ENCODE measurements at places on chromosomes 5 and 9.

GRCh38 chr5:97078958-97079743 is 63.3 kb downstream of the LIX1 start:
- no peak for DNase-seq

DNA sequence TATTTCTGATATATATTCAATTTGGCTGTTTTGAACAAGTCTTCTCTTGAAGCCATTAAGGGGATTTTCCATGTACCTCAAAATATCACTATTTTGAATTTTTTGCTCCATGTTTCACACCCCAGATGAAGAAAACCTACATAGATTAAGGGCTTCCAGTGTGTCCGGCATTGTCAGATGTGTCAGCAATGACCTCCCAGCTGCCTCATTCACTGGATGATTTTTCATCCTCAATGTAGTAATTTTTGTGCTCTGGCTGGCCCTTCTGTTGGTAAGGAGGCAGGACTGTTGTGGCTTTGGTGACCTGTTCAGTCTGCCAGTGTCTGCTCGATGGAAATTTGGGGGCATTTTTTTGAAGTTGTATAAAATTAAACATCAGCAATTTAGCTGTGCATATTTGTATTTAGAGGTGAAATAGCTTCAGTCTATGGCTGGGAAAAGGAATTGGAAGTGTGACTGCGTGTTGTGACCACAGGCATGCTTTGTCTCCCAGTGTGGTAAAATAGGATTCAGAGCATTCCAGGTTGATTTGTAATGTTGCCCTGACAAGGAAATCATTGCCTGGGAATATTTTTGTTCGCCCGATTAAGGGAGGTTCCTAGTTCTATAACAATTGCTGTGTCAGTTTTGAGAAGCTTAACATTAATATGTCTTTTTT is 312.4 kb downstream of the ARHGEF28 start:
- DNase-seq: no peak

DNA sequence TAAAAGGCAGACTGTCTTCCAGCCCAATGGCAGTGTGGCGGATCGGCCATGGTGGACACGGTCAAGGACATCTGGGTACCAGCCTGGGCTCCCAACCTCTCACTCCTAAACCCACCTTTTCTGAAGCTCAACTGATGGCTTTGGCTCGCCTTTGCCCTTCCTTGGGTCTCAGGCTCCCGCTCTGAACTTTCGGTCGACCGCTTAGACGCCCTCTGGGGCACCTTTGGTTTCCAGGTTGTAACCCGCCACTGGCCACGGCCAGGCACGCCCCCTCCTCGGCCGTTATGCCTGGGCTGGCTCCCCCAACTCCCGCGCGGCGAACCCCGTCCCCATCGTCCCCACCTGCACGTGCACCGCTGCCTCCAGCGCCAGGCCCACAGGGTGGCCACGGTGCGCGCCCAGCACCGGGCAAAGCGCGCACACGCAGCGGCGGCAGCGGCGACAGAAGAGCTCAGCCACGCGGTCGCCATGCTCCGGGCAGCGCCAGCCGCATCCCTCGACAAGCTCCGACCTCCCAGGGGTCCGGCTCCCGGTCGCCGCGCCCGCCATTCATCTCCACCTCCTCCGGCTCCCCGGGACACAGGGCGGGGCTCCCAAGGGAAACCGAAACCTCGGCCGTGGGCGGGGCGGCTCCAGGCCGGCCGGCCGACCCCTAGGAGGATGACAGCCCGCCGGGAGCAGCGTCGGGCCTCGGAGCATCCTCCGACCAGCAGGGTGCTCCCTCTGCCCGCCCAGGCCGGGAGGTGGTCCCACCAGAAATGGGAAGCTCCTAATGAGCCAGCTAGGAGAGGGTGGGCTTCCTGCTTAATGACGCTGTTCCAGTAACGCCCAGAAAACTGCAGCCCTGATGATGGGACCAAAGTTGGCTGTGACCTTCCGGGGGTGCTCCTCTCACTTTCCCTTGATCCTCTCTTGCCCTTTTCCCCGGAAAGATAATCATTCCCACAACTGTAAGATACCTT is at the start of gene TRIM14:
TSS of gene TRIM14 (minus strand) at position 583 of the 962 bp plus-strand sequence. CDS start at position 549, 34 bp downstream.
- DNase-seq: peak; percentile 11

GRCh38 chr5:145027286-145027685 is 807.9 kb downstream of the PRELID2 start:
- no peak for DNase-seq

DNA sequence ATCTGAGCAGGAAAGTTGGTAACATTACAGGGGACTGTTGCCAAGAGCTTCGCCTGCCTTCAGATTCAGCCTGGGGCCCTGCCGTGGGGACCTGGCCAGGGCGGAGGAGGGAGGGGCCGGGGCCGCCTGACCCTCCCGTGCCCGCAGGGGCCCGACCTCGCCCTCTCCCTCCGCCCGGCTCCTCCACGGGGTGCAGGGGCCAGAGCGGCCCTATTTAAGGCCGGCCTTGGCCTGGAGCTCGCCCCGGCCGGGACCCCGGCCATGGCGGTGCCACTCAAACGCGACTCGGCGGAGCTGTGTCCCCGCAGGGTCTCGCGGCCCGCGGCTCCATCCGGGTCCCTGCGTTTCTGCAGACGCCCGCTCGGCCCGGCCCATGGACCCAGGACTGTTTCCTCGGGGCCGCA is 757 bp downstream of the TMEM250 start:
- no peak for DNase-seq

DNA sequence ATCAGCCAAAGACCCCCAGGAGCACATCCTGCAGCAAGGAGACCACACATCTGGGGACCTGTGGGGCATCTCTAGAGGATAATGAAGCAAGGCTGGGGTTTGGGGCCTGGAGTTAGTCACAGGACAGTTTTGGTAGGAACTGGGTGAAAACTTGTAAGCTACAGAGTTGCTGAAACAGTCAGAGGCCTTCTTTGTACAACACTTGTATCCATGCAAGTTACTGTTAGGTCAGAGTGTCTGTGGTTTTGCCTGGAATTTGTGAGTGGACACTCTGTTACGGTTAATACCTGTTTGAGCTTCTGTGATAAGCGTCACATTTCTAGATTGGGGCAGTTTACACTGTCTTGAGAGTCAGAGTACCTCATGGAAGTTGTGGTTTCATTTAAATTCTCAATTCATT is 22.6 kb upstream of the ASPN start:
- DNase-seq: no peak

- no peak for DNase-seq
Observed at GRCh38 chr5:23385036-23385435, 122.4 kb upstream of the PRDM9 start.

DNA sequence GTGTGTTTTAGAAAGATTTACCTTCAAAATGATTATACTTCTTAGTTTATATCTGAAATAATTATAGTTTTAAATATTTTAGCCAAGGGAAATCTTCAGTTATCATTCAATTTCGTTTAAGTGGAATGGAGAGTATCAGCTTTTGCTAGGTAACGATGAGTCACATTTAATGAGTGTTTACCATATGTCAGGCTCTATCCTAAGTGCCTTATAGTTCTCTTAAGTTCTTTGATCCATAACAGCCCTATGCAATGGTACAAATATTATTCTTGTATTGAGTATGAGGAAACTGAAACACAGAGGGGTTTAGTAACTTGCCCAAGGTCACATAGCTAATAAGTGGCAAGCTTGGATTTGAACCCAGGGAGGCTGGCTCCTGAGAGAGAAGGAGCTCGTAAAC is 37.5 kb upstream of the SHB start:
- no peak for DNase-seq

- DNase-seq: no peak
Observed at GRCh38 chr9:18396102-18396728, 77.7 kb upstream of the ADAMTSL1 start.

DNA sequence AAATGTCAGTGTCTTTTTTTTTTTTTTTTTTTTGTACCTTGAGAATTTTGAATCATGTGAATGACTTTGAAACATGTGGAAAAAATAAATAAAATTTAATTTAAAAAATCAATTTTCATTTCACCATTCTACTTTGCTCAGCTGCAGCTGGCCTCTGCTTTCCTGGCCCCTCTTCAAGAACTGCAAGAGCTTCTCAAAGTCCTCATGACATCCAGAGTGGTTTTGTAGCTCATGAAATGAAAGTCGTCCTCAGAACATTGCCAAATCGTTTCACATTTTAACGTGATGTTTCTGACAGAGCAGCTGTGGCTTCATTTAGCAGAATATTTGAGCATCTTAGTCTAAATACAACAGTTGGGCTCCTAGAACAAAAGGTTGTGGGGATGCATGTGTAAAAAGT is 47.9 kb upstream of the TMEM215 start:
- no peak for DNase-seq

DNA sequence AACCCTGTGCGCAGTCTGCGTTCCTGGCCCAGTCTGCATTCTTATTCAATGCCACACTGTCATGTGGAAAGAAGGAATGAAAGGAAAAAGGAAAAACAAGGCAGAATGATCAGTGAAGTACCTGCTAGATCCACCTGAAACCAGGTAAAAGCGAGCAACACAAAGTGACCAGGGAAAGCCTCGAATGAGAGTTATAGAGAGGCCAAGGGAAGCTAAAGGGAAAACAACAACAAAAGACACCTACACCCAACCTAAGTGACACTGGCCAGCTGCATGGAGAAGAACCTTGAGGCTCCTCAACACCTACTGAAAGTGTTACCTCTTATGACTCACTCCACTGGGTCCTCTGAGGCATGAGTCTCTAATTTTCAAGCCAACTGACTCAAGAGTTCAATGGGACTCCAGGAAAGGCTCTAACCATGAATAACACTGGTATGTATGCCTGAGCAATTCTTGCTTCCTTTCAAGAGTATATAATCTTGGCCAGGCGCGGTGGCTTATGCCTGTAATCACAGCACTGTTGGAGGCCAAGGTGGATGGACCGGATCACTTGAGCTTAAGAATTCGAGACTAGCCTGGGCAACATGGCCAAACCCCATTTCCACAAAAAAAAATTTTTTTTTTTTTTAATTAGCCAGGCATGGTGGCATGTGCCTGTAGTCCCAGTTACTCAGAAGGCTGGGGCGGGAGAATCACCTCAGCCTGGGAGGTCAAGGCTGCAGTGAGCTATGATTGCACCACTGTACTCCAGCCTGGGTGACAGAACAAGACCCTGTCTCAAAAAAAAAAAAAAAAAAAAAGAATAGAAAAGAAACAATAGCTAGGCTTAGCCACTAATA is 29.0 kb downstream of the MTMR12 start:
- DNase-seq: no peak

DNA sequence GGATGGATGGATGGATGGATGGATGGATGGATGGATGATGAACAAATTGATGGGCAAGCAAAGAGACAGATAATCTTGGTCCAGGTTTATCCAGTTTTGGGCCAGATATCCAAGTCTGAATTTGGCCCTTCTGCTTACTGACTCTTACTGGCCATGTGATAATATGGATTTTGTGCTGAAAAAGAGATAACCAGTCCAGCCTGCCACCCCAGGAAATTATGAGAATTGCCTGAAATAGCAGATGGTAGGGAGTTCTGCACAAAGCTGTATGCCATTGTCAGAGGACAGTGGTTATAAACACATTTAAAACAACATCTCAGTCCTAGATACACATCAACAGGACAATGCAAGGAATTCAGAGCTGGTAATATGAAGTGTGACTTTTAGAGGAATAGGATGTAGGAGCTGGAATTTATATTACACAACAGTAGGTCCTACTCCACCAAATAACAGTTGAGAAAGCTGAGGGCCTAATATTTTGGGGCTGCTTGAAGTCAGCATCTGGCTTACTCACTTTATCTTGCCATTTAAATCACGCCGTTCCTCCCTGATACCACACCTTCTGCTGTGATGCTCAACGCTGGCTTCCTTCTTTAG is 9.0 kb upstream of the FAT2 start:
- DNase-seq: peak; percentile 81

- DNase-seq: no peak
Observed at GRCh38 chr5:82704381-82704780, 372.8 kb downstream of the TMEM167A start.

DNA sequence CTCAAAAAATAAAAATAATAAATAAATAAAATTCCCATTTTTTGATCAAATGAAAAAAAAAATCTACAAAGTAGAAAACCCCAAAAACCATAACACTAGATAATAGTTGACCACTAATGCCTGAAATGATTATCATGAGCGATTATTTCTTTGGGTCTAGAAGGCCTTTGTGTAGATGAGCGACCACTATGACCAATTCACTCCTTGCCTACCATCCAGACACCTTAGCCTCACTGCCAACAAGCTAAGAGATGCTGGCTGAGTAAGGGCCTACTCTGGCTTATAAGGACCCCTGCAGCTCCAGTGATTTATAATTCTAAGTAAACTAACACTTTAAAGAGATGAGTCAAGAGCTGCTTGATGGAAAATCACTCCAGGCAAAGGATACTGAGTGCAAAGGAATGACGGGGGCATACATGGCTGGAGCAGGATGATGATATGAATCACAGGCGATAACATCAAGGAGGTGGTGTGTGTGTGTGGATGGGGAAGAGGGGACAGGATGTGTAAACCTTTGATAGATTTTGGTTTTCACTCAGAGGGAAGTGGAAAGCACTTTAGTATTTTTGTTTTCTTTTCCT is 4.8 kb upstream of the F2RL1 start:
- no peak for DNase-seq

DNA sequence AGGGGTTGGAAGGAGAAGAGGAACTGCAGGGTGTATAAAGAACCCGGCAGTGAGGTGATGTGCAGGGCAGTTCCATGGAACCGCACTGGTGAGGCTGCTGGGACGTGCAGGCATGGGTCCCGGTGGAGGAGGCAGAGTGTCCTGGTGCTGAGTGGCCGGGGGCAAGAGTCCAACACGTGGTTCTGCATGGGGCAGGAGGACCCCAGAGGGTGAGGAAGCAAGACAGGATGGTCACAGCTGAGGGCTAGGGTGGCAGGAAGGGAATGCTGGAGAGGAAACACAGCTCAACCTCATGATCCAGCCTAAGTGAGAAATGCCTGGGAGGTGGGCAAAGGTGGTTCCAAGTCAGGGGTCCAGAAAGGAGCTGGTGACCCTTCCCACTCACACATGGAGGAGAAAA is 87.2 kb downstream of the S1PR3 start:
- DNase-seq: no peak

DNA sequence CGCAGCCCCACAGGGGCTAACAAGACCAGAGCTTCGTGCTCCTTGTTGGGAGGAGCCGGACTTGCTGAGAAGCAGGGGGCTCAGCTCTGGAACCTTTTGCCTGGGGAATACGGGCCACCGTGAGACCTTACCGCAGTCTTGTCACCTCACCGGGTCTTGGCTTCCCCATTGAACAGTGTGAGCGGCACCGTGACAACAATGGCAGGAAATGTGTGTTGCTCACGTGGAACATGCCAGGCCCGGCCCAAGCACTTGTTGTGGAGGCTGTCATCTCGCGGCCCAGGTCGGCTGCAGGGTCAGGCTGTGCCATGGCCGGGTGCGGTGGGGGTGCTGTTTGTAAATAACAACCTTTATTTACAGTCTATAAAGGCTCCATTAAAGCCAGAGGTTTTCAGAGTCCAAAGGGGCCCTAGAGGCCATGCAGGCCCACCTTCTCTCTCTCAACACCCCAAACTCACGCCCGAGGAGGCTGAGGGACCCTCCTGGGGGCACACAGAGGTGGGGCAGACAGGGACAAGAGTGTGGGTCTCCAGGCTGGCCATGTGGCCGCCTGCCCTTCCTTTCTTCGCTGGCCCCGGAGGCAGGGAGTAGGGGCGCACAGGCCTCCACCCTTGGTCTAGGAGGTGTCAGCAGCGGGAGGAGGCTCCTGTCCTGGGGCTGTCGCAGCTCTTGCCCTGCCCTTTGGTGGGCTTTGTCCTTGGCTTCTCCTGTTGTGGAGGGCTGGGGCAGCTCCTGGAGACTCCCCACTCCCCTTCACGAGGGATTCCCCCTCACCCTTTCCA is 79.7 kb downstream of the TSPAN17 start:
- DNase-seq: no peak
